Prostate gland (tissue), 2 donors: ENCODE measurements at places on chromosomes 1 and 21. TPM values are rescaled to one million over a fixed set of nuclear protein-coding genes. Genes with fewer than 3 reads are reported as not detected.

DNA sequence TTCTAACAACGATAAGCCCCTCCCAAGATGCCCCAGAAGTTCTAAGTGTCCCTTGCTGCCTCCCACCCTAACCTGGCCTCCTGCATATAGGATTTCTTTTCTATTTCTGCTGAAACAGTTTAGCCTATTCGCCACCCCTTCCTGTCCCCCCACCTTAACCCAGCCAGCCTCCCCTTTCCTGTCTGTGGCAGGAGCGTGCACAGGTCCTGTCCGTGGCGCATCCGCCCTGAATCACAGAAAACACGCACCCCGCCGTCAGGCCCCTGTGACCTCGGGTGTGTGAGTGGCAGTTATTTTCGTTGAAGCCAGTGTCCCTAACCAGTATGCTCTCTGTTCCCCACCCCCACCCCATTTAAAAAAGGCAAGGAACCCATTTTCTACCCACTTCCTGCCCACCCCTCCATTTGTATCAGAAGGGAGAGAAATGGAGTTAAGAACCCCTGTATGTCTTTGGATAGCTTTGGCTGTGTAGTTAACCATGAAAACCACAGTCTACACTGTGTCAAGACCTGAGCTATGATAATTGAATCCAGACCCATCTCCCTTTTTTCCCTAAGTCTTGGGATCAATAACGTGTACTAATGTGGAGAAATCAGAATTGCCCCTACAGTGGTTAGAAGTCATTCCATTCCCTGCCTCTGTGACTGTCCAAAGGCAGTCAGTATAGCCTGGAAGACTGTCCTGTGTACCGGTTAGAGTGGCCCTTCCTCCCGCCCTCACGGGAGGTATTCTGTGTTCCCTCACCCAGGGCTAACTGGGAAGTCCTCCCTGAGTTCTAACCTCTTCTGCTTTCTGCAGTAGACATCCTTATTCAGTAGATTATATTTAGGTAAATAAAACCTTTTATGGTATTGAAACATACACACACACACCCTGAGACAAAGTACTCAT, 1.8 kb downstream of the PLEKHO1 start:
- H3K36me3 ChIP-seq: no peaks in the 10 kb centered on the region
- no peaks in the 10 kb centered on the region for H3K27me3 ChIP-seq
- H3K27ac ChIP-seq: peak overlapping the region; percentile 84
- peak overlapping the region; percentile 66 for H3K4me3 ChIP-seq
- H3K4me1 ChIP-seq: no peaks in the 10 kb centered on the region

The MNDA gene
- total RNA-seq: 0.36 TPM

GRCh38 chr21:40841524-40842196, 5.3 kb downstream of the DSCAM start:
- no peaks in the 10 kb centered on the region for H3K4me1 ChIP-seq
- H3K4me3 ChIP-seq: peak overlapping the region; percentile 13
- H3K36me3 ChIP-seq: no peaks in the 10 kb centered on the region
- H3K27ac ChIP-seq: no peak overlapping the region

- H3K4me3 ChIP-seq: no peak overlapping the region
- no peaks in the 10 kb centered on the region for H3K36me3 ChIP-seq
- DNase-seq: no peak
- H3K4me1 ChIP-seq: no peaks in the 10 kb centered on the region
These were observed 483.2 kb upstream of the PTBP2 start for GRCh38 chr1:96238426-96238825.

- no peak overlapping the region for H3K4me3 ChIP-seq
- no peaks in the 10 kb centered on the region for H3K4me1 ChIP-seq
- DNase-seq: no peak
- H3K27me3 ChIP-seq: no peaks in the 10 kb centered on the region
- no peak overlapping the region for H3K27ac ChIP-seq
- H3K36me3 ChIP-seq: no peaks in the 10 kb centered on the region
These were observed 60.8 kb upstream of the KRTAP11-1 start for GRCh38 chr21:30942192-30942591.

The PDC gene
- not detected for total RNA-seq

- no peak overlapping the region for H3K4me3 ChIP-seq
- no peak for DNase-seq
- no peak overlapping the region for H3K27ac ChIP-seq
- H3K4me1 ChIP-seq: no peaks in the 10 kb centered on the region
- no peaks in the 10 kb centered on the region for H3K27me3 ChIP-seq
- no peaks in the 10 kb centered on the region for H3K36me3 ChIP-seq
These were observed 96.5 kb downstream of the SMYD2 start for GRCh38 chr1:214377485-214377884.

The RHBDL2 gene
- total RNA-seq: 7.7 TPM

The SERINC2 gene
- 76.1 TPM for total RNA-seq

- H3K36me3 ChIP-seq: no peaks in the 10 kb centered on the region
- H3K4me1 ChIP-seq: no peaks in the 10 kb centered on the region
- peaks cover 15% of the 10 kb centered on the region for H3K27me3 ChIP-seq
These were observed 71.4 kb downstream of the PRDM16 start for GRCh38 chr1:3140437-3140836.

The C21orf91 gene
- 10.2 TPM for total RNA-seq

GRCh38 chr1:46490656-46491442, 1.2 kb downstream of the DMBX1 start:
- no peak for DNase-seq
- H3K27ac ChIP-seq: no peak overlapping the region
- peaks cover 46% of the 10 kb centered on the region for H3K27me3 ChIP-seq
- H3K4me1 ChIP-seq: peaks cover 5% of the 10 kb centered on the region

The KIF14 gene
- 0.23 TPM for total RNA-seq

The OR10X1 gene
- total RNA-seq: not detected

The ADAMTSL4 gene
- 3.7 TPM for total RNA-seq

The OR14A16 gene
- total RNA-seq: not detected

DNA sequence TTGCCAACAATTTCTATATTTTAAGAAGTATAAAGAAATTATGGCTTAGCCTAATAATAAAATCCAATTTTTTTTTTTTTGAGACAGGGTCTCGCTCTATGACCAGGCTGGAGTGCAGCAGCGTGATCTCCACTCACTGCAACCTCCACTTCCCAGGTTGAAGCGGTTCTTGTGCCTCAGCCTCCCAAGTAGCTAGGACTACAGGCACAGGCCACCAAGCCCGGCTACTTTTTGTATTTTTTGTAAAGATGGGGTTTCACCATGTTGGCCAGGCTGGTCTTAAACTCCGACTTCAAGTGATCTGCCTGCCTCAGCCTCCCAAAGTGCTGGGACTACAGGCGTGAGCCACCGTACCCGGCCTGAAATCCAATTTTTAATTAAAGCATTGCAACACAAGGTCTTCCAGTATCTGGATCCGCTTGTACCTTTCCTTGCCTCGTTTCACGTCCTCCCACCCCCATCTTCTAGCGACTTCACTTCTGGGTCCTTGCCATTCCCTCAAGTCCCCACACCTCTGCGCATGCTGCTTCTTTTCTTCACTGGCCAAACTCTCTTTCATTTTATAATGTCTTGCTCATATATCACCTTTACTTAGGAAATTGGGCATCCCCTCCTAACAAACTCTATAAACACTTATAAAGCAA, 2.3 kb downstream of the FUBP1 start:
- no peaks in the 10 kb centered on the region for H3K27me3 ChIP-seq
- DNase-seq: no peak
- no peak overlapping the region for H3K27ac ChIP-seq
- peaks cover 14% of the 10 kb centered on the region for H3K4me1 ChIP-seq
- H3K4me3 ChIP-seq: no peak overlapping the region

GRCh38 chr1:41641475-41641814, 157.0 kb upstream of the EDN2 start:
- H3K4me1 ChIP-seq: no peaks in the 10 kb centered on the region
- no peak overlapping the region for H3K4me3 ChIP-seq
- no peaks in the 10 kb centered on the region for H3K36me3 ChIP-seq
- H3K27me3 ChIP-seq: no peaks in the 10 kb centered on the region
- no peak for DNase-seq

The CLIC4 gene
- 124 TPM for total RNA-seq

DNA sequence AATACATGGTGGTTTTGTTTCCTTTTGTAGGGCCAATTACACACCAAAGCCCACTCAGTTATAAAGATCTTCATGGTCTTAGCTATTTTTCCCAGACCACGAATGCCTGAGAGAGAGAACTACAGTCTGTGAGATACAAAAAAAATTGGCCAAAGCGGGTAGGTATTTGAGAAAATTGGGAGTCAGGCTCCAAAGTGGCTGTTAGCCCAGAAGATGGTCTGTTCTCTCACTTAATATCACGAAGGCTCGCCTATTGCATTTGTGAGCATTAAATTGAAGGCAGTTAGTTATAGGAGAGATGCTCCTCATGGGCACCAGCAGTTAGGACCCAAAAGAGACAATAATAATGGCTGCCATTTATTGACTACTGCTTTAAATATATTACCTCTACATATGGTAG, 342.7 kb downstream of the PLPP3 start:
- no peak overlapping the region for H3K4me3 ChIP-seq
- H3K4me1 ChIP-seq: no peaks in the 10 kb centered on the region
- DNase-seq: no peak
- no peaks in the 10 kb centered on the region for H3K27me3 ChIP-seq
- H3K27ac ChIP-seq: no peak overlapping the region
- no peaks in the 10 kb centered on the region for H3K36me3 ChIP-seq

DNA sequence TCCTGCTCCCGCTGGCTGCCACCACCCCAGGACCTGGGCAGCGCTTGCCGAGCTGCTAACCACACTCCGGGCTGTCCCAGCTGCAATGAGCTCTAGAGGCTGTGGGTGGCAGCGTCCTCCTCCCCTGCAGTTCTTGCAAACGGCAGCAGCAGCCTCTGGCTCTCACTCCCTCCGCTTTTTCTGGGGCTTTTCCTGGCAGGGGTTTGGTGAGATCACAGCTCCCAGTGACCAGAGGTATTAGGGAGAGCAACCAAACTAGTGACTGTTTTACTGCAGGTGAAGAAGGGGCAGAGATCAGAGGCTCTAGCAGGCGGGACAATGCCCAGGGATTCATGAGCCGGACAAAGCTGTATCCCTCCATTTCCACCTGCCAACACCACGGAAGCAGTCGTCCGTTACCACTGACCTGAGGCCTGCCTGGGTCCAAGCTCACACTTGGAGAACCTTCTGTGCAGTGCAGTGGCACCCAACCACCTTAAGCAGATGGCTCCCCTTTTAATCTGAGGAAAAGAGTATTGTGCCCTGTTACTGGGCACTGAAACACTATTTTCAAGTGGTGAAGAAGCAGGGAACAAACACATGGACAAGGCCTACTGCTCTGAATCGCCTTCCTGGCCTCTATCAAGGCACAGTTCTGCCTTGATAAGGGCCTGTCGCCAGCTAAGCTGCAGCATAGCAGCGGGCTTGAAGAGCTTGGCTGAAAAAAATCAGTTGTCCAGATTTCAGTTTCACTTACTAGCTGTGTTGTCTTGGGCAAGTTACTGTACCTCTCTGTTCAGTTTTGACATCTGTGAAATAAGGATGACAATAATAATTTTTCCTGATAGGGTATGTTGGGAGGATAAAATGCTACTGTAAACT, at the start of gene F5:
F5 (minus strand) TSS at position 87 of the 861 bp plus-strand sequence. CDS start 95 bp downstream, outside the sequence.
- H3K27me3 ChIP-seq: no peaks in the 10 kb centered on the region
- no peaks in the 10 kb centered on the region for H3K4me1 ChIP-seq
- no peak within 1 kb of the TSS for H3K27ac ChIP-seq

GRCh38 chr1:58515794-58516401, 30.6 kb downstream of the OMA1 start:
- DNase-seq: peak; percentile 51
- no peaks in the 10 kb centered on the region for H3K36me3 ChIP-seq
- H3K4me3 ChIP-seq: no peak overlapping the region
- no peak overlapping the region for H3K27ac ChIP-seq

- no peaks in the 10 kb centered on the region for H3K27me3 ChIP-seq
- DNase-seq: no peak
- no peaks in the 10 kb centered on the region for H3K36me3 ChIP-seq
- no peaks in the 10 kb centered on the region for H3K4me1 ChIP-seq
These were observed 16.8 kb upstream of the PDIK1L start for GRCh38 chr1:26094677-26095383.

- H3K27ac ChIP-seq: no peak overlapping the region
- peak; percentile 76 for DNase-seq
- H3K27me3 ChIP-seq: no peaks in the 10 kb centered on the region
- peaks cover 10% of the 10 kb centered on the region for H3K4me1 ChIP-seq
- no peak overlapping the region for H3K4me3 ChIP-seq
These were observed 69.0 kb downstream of the UBIAD1 start for GRCh38 chr1:11341901-11342552.

The OR2T29 gene
- total RNA-seq: not detected

The PTPRU gene
- total RNA-seq: 60.5 TPM

DNA sequence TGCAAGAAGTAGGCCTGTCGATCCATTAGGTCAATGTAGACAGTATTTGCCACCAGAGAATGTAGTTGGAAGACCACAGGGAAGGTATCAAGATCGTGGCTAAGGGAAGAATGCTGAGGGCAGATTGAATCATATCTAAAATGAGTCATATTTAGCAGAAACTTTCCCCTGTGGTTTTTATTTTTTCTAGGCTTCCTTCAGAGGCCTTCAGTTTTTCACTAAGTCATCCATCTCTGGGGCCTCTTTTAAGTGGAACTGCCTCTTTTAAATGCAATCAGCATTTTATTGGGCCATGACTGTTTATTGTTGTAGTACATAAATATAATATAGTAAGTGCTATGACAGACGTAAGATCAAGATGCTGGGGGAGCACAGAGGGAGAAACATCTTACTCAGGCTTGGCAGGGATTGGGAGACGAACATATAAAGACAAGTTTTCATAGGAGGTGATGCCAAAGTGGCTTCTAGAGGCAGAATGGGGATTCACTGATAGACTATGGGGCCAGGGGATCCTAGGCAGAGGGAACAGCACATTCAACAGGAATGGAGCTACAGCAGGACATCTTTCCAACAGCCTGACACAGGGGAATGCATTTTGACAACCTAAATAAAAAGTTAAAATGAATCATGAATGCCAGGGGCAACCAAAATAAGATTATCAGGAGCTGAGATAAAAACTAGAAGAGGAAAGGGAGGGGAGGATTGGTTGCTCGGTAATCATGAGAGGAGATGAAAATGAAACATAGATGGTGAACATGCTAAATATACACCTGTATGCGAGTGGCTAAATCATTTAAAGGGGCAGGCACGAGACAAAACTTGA, 20.1 kb downstream of the UBE2U start:
- DNase-seq: no peak
- H3K4me3 ChIP-seq: no peak overlapping the region
- H3K27ac ChIP-seq: no peak overlapping the region
- H3K27me3 ChIP-seq: no peaks in the 10 kb centered on the region
- no peaks in the 10 kb centered on the region for H3K4me1 ChIP-seq

GRCh38 chr1:84888753-84889152, 4.3 kb downstream of the LPAR3 start:
- H3K4me1 ChIP-seq: no peaks in the 10 kb centered on the region
- H3K27ac ChIP-seq: no peak overlapping the region
- no peak overlapping the region for H3K4me3 ChIP-seq
- no peak for DNase-seq
- H3K27me3 ChIP-seq: no peaks in the 10 kb centered on the region

GRCh38 chr21:25859235-25859929, 124.6 kb downstream of the GABPA start:
- no peak overlapping the region for H3K4me3 ChIP-seq
- DNase-seq: no peak
- H3K4me1 ChIP-seq: no peaks in the 10 kb centered on the region
- H3K27ac ChIP-seq: no peak overlapping the region
- H3K36me3 ChIP-seq: no peaks in the 10 kb centered on the region
